RPMI7951 (cell line): ENCODE measurements at places on chromosomes 2 and 18. TPM values are rescaled to one million over a fixed set of nuclear protein-coding genes. Genes with fewer than 3 reads are reported as not detected.

The MYO3B gene
- total RNA-seq, result 0.12 TPM in 1 of 2 replicates, not detected in the other

DNA sequence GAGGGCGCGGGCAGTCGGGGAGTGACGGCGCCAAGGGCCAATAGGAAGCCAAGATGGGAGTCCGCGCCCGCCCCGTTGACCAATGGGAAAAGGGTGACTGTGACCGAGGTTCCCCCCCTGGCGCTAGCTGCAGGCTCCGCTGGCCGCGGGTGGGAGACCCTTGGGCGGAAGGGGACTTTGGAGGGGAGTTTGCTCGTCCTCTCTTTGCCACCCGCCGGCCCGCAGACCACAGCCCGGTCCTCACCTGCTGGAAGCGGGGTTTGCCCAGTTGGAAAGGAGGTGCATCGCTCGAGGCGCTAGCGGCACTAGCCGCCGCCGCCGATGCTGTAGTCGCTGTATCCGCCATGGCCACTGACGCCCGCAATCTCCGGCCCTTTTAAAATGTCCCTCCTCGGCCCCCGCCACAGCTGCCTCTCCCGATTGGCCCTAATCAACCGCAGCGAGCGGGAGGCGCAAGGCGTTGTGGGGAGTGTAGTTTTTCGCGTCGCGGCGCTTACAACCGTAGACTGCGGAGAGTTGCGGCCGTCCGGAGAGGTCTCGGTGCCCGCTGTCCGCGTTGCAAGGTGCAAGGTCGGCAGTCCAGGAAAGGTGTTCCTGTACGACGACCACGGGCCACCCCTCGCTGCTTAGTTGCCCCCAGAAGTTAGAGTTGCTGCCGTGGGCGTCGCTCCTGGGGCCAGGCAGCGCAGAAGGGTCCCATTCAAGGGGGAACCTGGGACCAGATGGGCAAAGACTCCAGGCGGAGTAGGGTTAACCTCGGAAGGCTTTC lies at the start of gene SFXN5:
Gene SFXN5 (minus strand): TSS at position 353 of the 769 bp plus-strand sequence. CDS start 7 bp downstream, at position 346.
- peak; percentile 96 for DNase-seq

- DNase-seq, result no peak
Observed at GRCh38 chr2:116810645-116811044, 1003.8 kb upstream of the DDX18 start.

- peak; percentile 66 for DNase-seq
Observed at GRCh38 chr2:217204358-217204757, 344.5 kb upstream of the TNP1 start.

GRCh38 chr18:79950515-79951341 lies 725 bp downstream of the SLC66A2 start:
- DNase-seq, result peak; percentile 42

DNA sequence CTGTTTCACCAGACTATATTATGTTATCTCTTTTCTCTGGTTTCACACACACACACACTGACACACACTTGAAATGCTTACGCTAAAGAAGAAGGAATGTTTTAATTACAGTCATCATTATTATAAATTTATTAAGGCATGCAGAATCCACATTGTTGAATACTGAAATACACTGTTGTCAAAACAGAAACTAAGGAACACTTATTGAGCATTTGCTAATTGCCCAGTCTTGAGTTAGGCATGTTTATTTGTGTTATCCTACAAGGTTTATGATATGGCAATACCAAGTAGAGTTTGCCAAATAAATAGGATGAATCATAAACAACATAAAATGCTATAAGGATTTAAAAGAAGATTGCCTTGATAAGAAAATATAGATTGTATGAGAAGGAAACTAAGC lies 917.0 kb upstream of the PIK3C3 start:
- DNase-seq, result no peak
